ENCODE measurements at places on chromosomes 7 and 10. TPM values are rescaled to one million over a fixed set of nuclear protein-coding genes. Genes with fewer than 3 reads are reported as not detected.

Gene ZEB1
- 22.3 TPM for polyA plus RNA-seq

Gene PPP1R3C
- 53.4 TPM for polyA plus RNA-seq

GRCh38 chr10:50322077-50322476 is 70.8 kb upstream of the ASAH2 start:
- DNase-seq, result no peak

DNA sequence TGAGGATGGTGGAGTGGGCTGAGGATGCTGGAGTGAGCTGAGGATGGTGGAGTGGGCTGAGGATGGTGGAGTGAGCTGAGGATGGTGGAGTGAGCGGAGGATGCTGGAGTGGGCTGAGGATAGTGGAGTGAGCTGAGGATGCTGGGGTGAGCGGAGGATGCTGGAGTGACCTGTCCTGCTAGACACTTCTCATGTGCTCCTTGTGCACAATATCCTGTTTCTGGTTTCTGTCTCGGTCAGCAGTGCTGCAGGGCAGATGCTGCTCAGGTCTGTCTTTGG is 29.2 kb downstream of the ANXA8 start:
- no peak for DNase-seq

- no peak for DNase-seq
Measured at GRCh38 chr7:66460921-66461361, 167.7 kb upstream of the KCTD7 start.
